ENCODE measurements at places on chromosomes 2 and 18.

DNA sequence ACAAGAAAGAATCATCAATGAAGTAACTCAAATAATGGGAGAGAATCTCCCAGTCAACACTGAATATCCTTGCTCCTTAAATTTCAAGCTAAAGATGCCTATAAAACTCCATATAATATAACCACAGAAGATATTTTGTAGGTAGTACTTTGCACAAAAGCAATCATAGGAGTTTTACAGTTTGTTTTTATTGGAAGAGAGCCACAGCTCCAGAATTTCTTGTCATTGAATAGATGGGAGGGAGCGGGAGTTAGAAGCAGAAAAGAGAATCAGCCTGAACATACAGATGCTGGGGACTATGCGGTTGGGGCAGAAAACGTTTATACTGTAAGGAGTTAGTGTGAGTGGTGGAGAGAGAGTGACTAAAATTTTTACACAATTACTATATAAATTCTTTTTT lies 18.3 kb upstream of the SMAD4 start:
- DNase-seq: no peak

- DNase-seq: no peak
Measured at GRCh38 chr2:100902817-100903405, 83.0 kb downstream of the NPAS2 start.

- DNase-seq: no peak
Measured at GRCh38 chr2:56199492-56199891, 15.7 kb downstream of the CCDC85A start.

DNA sequence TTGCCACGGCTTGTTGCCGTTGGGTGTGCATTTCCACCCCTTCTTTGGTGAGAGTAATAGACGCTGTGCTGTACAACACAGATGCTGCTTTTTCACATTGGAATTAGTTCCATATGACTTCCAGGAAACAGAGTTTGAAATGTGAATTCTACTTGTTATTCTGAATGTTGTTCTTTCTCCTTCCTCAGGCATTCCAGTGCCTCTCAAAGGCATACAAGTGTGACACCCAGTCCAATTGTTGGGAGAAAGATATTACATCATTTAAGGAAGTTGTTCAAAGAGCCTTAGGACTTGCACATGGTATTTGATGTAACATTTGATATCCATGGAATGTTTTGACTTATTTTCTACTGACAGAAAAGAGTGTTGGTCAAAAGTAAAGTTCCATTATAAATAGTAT lies 134.4 kb upstream of the LTBP1 start:
- no peak for DNase-seq

DNA sequence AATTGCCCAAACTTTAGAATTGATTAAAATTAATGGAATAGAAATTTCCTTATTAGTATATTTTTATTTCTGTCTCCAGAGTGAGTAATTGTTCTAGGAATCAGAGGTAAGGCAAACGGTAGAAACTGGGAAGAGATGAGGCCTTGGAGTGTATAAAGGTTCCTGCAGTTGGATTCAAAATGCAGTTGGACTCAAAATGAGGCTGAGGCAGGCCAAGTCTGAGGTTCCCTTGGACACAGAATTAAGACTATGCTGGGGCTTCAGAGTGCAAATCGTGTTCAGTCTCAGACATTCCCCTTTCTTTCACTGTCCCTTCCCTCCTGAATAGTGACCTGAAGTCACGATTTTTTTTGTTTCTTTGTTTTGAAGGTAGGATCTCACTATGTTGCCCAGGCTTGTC lies 746.9 kb upstream of the NRXN1 start:
- DNase-seq: no peak

GRCh38 chr2:163205589-163206254 lies 367.2 kb upstream of the KCNH7 start:
- DNase-seq: no peak

- DNase-seq: no peak
Measured at GRCh38 chr2:65388596-65389390, 43.6 kb downstream of the SPRED2 start.

- no peak for DNase-seq
Measured at GRCh38 chr18:62437235-62438017, 85.4 kb upstream of the ZCCHC2 start.

- DNase-seq: no peak
Measured at GRCh38 chr2:23850564-23851256, 76.2 kb downstream of the ATAD2B start.

GRCh38 chr18:43017622-43018021 lies 97.9 kb downstream of the RIT2 start:
- DNase-seq: no peak

DNA sequence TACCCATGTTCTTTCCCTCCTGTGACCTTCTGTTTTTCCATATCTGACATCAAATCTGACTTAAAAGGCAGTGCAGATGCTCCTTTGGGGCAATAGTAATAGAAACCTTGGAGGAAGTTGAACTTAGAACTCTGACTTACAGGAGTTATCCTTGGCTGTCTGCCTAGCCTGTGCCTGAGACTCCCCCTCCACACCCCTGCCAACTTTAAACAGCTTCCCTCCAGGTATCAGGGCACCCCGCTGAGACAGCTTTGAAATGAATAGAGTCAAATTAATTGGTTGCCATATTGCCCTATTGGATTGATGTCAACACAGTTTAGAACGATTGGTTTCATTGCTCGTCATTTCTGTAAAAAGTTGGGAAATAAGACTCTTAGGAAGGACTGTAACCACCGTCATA lies 322.0 kb downstream of the PRKCE start:
- no peak for DNase-seq
